ENCODE measurements at places on chromosomes 12 and 14. TPM values are rescaled to one million over a fixed set of nuclear protein-coding genes. Genes with fewer than 3 reads are reported as not detected.

Gene LRP1
- total RNA-seq, result 4.6 TPM

DNA sequence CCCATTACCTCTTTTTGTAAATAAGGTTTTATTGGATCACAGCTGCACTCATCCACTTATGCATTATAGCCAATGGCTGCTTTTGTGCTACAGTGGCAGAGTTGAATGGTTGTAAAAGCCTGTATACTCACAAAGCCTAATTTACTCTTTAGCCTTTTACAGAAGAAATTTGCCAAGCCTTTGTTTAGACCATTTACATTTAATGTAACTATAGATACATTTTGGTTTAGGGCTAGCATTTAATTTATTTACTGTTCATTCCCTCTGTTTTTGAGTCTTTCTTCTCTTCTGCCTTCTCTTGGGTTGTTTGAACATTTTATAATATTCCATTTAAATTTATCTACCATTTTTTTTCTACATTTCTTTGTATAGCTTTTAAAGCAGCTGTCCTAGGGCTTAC, 217.1 kb upstream of the AMIGO2 start:
- no peak for DNase-seq

Gene TTC8
- 10.4 TPM for total RNA-seq

DNA sequence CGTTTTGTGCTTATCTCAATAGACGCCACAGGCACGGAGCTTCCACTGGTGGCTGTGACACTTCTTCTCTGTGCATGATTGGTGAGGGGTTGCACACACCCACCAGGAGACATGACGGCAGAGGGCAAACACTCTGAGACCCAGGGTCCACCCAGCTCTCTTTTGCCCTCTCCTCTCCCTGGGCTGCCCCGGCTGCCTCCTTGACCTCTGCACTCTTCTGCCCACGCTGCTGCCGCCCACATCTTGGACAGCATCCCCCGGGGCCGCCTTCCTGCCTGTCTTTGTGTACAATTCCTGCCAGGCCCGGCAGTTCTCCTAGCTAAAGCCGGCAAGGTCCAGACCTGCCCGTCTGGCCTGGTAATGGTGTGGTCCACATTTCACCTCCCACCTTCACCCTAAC, 44.7 kb downstream of the DPF3 start:
- DNase-seq, result no peak

- no peak for DNase-seq
These were observed 65.5 kb upstream of the PRKD1 start for GRCh38 chr14:29993143-29993542.

GRCh38 chr14:89660166-89660565, 243.1 kb upstream of the FOXN3 start:
- DNase-seq, result no peak

DNA sequence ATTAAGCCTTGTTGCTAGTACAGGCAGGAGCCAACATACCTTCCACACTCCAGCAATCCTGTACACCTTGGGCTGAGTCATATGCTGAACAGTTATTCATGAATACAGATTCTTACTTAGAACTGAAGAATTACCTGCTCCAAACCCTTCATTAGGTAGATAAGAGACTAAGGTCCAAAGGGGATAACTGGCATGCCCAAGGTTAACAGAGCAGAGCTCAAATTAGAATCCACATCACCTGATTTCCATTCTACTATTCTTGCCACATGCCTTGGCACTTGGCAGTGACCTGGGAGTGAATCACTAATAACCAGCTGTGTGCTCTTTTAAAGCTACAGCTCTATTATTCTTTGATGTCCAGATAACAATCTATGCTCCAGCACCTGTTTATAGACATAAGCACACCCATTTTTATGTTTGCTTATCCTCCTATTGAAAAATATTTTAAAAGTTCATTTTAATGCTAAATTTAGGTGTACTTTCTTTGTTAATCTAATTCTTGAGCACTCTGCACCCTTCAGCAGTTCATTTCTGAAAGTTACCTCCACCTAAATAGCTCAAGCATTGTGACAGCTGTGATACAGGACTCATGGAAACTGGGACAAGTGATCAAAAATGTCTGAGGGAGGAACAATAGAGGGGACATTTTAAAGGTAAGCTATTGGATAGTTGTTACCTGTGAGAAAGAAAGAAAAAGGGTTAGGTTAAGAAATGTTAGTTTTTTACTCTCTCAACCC, 19.4 kb downstream of the LPCAT3 start:
- DNase-seq, result no peak

- no peak for DNase-seq
These were observed 339.5 kb downstream of the PDZRN4 start for GRCh38 chr12:41527534-41528116.

Gene ANO2
- total RNA-seq, result 12.7 TPM

Gene CD27
- total RNA-seq, result not detected

DNA sequence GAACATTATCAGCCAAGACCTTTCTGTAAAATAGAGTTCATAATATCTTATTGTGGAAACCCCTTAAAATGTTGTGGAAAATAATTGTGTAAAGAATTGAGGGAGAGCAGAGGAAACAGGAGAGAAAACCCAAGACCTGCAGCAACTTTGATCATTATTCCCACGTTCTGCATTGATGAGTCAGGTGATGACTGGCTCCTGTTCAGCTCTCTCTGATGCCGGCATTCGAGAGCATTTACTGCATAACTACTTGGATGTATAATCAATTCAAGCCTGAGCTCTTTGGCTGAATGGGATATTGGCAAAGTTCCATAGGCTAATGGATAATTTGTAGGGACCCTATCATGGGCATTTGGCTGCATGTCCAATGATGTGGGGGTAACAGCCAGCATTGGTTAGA, 176.3 kb upstream of the ARID2 start:
- no peak for DNase-seq

- no peak for DNase-seq
These were observed 52.1 kb upstream of the AEBP2 start for GRCh38 chr12:19387161-19387560.

- no peak for DNase-seq
These were observed 252.1 kb upstream of the NAV3 start for GRCh38 chr12:77578466-77579220.

- DNase-seq, result no peak
These were observed 66.1 kb downstream of the CHGA start for GRCh38 chr14:92988786-92989755.

Gene OR4N5
- total RNA-seq, result not detected

Gene DAO
- total RNA-seq, result not detected

DNA sequence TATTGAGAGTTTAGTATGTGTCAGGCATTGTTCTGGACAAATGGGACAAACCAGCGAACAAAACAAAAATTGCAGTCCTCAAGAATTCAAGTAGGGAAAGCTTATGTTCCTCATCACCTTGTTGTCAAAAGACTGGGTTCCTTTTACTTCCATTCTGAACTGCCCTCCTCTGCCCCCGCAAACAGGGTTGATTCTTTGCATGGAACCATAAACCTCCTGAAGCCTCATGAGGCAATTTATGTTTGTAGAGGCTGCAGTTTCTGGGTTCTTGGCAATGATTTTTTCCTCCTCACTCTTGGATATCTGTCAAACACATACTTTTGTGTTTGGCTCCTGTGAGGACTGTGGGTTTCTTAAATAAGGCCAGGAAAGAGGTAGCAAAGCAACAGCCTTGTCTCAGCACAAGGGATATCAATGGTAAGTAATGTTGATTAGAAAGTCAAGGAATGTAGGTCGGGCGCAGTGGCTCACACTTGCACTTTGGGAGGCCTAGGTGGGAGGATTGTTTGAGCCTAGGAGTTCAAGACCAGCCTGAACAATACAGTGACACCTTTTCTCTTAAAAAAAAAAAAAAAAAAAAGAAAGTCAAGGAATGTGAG, 13.9 kb downstream of the COPZ1 start:
- DNase-seq, result no peak

DNA sequence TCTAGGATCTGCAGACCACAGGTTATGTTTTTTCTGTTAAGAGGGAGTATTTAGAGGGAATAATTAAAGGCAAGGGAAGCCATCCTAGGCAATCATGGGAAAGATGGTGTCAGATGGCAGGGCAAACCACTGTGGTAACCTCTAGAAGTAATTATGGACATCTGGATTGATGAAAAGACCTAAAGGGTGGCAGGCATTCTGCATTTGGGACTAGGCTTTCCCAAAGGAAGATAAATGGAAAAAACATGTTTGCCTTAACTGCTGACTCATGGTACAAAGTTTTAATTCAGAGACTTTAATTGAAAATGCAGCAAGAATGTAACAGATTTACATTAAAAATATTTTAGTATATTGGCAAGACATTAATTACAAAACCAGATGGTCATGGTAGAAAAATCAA, 88.1 kb downstream of the TMEM30B start:
- DNase-seq, result no peak

Gene SMIM41
- 0.21 TPM for total RNA-seq

DNA sequence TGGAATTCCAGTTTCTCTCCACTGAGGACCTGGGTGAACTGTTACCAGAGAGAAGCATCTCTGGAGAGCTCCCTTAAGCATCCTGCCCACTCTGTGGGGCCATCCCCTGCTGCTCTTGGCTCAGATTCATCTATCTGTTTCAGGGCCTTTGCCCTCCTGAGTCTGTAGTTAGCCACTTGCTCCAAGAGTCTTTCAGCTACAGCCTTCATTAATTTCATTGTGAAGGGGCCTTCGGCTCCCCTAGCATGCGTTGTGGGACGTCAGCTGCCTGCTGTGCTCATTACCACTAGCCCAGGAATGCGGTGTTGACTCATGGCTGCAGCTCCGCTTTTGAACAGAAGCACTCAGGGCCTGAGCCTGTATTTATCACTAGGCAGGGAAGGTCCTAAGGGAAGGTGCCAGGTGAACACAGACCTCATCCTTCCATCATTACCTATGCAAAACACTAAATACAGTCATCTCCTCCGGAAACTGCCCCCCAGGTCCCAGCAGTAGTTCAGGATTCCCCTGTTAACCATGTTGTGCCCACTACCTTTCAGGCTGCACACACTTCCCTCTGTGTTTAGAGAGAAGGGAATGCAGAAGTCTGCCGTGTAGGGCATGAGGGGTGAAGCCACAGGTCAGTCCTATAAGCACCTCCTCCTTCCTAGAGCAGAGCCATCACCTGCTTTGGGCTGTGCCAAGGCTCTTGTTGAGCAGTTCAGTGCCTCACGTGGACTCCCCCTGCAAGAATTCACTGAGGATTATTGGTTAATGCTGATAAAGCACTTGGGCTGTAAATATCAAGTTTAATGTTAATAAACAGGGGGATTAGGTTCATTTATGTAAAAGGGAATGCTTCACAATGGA, 191.4 kb downstream of the CACNA1C start:
- no peak for DNase-seq

DNA sequence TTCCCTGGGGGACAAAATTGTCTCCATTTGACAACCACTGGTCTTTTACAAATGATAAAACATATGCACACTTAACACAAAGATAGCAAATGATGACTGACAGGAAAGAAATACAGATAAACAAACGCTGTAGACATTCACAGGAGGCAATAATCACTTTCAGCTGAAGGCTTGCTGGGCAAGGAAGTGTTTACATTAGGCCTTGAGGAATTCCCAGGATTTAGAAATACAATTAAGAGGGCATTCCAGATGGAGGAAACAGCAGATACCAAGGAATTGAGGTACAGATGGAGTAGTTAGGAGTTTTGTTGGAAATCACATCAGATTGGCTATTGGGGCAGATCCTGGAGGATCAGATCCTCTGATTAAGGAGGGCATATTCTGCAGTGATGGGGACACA, 93.9 kb downstream of the DYRK2 start:
- DNase-seq, result no peak

DNA sequence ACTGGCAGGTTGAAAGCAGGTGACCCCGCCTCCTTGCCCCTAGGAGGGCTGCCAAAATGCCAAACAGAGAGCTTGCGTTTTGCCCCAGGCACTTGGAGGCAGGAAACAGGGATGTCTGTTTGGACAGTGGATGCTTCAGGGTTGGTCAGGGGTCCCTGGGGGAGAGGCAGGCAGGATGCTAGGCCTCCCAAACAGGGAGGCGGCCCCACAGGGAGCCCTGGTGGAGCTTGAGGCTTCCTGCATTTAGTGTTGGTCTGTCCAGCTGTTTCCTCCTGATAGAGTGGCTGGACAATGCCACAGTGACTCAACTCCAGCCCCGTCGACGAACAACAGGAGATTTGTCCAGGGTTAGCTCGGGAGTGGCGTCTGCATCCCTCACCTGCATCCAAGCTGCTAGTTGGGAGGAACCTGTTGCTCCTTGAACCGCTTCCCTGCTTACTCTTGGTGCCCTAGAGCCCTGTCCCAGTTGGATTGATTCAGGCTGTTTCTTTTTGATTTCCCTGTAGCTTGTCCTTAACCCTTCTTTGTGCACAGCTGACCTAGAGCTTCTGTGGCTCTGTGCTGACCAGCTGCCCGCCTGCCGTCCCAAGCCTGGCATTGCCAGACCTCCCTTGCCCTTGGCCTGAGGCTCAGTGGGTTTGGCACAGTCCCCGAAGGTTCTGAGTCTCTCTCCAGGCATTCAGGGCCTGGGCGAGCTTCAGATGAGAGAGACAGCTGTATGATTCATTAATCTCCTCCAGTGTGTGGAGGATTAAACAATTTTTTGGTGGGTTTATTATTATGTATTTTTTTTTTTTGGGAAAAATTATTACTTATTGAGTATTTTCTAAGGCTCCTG, 45.9 kb downstream of the TSPAN9 start:
- peak; percentile 93 for DNase-seq

DNA sequence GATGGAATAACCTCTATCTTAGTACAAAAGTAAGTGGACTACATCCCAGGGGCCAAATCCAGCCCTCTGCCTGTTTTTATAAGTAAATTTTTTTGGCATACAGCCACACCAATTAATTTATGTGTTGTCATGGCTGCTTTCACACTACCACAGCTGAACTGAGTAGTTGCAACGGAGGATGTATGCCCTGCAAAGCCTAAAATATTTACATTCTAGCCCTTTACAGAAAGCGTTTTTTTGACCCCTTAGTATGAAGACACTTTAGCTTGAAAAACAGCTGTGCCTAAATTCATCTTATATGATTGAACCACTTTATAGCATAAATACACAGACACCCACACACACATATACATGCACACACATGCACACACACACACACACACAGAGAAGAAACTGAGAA, 501.6 kb downstream of the EGLN3 start:
- DNase-seq, result no peak

DNA sequence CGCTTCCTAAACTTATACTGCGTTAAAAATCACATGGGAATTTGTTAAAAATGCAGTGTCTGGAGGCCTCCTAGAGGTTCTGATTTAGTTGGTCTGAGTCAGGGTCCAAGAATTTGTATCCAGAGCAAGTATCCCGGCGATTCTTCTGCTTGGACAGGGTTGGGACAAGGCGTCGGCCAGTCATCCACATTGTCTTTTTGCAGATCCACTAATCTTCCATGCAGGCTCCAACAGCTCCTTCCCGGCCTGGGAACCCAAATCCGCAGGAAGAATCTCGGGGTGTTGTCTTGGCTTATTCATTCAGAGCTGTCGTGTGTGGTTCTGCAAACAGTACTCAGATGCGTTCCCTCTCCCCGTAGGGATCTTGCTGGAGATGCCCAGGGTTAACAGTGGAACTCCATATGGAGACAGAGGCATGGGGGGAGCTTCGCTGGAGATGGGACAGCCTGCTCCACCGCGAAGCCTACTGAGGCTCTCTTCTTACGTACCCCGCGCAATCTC, 25.3 kb downstream of the GPRC5D start:
- DNase-seq, result no peak

DNA sequence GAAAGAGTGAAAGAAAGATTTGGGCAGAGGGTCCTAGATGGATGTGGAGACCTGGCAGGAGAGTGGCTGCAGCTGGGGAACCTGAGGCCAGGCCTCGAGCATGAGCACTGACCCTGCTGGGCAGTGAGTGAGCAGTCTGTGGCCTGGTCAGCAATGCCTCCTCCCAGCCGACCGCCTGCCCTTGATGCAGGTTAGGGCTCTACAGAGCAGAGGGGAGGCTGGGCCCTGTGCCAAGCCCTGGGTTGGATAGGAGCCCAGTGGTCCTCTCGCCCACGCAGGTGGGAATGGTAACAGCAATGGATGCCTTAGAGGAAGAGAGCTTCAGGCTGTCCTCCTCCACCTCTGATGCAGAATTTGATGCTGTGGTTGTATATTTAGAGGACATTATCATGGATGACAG, 59.8 kb downstream of the RAB35 start:
- DNase-seq, result no peak
